SW480 (cell line): ENCODE measurements at places on chromosomes 6 and 20.

- no peak for DNase-seq
Measured at GRCh38 chr6:113587078-113587699, 270.0 kb upstream of the MARCKS start.

GRCh38 chr20:53128004-53128403, 155.8 kb downstream of the TSHZ2 start:
- DNase-seq = no peak

- DNase-seq = no peak
Measured at GRCh38 chr6:143817621-143818020, 25.5 kb upstream of the LTV1 start.

GRCh38 chr6:63816982-63817436, 181.4 kb downstream of the PHF3 start:
- DNase-seq = peak; percentile 7

DNA sequence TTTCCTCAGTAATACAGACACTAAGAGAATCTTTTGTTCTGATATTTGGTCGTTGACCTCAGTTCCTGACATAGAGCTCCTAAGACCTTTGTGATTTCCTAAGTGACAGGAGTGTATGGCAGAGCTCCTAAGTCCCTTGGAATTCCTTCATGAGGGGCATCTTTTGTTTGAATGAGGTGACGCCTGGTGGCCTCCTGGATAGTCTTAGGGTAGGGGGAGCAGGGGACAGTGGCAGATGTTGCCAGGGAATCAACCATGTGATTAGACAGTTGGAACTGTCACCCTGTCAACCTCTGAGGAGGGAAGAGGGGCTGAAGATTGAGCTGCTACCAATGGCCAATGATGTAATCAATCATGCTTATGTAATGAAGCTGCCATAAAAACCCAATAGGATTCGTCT, 67.0 kb downstream of the DST start:
- no peak for DNase-seq

- DNase-seq = peak; percentile 59
Measured at GRCh38 chr20:36744764-36745191, 1.1 kb downstream of the NDRG3 start.

- DNase-seq = no peak
Measured at GRCh38 chr6:88388589-88388988, 222.4 kb upstream of the CNR1 start.

DNA sequence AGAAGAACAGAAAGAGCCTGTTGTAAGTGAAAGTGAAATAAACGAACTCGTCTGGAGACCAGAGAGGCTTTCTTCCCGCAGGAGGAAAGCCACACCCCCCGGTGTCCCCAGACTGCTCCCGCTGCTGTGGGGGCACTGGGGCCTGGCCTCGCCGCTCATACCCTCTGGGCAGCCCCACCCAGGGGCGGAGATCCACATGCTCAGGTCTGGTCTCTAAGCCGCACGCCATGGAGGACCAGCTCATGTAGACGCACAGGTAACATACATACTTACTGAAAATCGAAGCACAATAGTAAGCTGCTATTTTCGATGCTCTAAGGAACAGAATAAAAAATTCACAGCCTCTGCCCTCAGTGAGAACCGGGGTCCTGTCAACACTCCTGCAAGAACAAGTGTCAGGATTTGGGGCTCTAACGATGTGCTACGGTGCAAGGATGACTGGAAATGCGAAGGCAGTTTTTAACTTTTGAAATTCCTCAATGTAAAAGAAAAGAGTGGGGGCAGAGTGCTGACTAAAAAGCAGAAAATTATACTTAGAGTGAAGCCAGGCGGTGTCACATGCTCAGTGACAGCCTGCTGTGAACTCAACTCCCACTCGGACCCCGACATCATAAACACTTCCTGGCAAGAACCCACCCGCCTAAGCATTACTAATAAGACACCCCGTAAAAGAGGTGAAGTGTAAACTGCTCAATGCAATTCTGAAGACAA, 110.5 kb downstream of the IRF4 start:
- no peak for DNase-seq

DNA sequence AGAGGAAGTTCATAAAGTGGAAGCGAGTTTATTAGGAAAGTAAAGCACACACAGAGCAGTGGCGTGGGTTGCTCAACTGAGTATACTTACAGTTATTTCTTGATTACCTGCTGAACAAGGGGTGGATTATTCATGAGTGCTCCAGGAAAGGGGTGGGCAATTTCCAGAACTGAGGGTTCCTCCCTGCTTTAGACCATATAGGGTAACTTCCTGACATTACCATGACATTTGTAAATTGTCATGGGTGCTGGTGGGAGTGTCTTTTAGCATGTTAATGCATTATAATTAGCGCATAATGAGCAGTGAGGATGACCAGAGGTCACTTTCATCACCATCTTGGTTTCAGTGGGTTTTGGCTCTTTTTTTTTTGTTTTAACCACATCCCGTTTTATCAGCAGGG, 29.8 kb downstream of the PDYN start:
- no peak for DNase-seq

GRCh38 chr6:133741375-133741861, 147.5 kb upstream of the TCF21 start:
- DNase-seq = peak; percentile 50

DNA sequence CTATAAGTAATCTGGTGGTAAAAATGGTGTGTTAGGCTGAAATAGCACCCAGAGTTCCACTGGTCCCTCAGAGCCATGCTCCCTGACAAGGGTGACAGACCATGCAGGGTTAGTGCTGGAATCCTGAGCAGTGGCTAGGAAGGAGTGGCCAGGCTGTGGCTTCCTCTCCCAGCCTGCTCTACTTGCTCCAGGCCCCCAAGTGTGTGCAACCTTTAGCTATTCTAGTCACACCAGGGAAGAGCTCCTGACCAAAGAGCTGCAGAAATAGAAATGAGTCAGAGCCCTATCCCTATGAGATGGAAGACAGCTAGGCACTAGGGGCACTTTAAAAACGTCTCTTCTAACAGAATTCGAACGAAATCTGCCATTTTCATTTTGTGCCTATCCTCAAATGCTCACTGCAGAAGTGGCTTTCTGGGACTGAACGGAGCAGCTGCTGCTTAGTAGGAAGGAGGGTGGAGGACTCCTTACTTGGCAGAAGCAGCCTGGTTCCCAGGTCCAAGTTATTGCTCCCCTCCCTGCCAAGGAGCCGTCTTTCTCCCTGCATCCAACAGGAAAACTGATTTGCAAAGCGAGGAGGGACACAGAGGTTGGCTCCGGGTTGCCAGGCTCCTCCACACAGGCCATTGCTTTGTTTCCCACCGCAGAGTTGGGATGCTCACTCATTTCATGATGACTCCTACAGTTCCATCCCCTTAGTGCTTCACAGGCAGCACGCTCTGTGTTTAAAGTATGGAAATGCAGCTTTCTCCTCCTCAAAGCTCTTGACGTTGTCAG, 754.5 kb downstream of the C6orf118 start:
- no peak for DNase-seq

DNA sequence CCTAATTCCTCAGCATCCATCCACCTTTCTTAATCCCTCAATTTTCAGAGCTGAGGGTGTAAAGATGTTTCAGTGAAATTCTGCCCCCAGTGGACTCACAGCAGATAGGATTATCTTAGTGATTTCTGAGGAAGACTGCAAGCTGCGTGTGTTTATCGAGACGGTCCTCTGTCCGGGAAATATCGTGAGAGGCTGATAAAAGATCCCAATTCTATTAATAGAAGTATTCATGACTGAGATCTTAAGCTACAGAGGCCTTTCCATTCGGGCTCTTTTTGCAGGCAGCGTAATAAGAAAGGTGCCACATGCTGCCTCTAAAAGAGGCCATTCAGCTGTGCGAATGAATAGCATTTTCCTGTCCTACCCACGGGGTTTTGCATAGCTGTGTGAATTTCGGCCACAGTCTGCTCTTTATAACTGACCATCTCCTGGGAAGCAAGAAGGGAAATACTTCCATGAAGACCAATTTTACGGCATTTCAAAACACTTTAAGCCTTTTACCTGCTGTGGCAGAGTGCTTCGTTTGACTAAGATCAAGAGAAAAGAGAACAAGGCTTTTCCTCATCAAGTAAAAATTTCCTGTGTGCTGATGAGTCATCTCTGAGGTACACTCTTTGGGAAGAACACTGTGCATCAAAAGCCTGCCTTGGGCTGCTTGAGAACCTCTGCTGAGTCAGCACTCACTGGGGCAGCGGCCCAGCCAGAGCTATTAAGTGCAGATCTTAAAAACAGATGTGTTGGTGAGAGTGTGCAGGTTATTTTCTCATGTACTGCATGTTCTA, 208.8 kb downstream of the ARHGAP18 start:
- DNase-seq = peak; percentile 82

- no peak for DNase-seq
Measured at GRCh38 chr20:59184880-59185447, 21.3 kb downstream of the ZNF831 start.

DNA sequence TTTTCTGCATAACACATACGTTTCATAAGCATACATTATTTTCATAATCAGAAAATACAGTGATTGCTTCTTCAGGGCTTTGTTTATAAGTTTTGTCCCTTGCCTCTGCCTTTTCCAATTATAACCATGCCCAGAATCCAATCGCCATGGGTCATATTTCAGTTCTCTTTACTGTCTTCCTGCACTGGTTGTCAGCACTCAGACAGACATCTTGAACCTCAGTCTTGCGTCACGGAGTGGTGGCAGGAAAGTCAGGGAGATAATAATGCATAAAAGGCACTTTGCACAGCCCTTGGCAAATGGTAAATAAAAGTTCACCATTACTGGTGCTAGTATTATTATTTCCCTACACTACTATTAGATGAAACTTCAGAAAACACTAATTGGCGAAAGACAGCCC, 7.2 kb downstream of the KIF16B start:
- DNase-seq = no peak

GRCh38 chr6:157987788-157988699, 6.4 kb downstream of the SYNJ2 start:
- no peak for DNase-seq

DNA sequence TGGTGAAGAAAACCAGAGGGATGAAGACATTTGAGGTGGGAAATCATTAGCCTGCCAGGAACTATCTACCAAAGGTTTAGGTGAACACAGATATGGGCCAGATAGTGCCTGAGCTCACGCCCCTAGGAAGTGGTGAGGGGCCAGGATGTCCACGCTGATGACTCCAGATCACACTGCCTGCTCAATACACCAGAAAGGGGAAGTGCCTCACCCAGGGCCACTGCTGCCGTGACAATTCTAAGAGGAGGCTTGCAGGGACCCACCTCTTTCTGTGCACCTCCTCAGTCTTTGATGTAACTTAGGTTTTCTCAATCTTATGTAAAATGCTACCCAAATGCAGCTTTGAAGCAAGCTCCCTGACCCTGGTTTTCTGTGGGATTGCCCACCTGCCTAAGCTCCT, 5.4 kb upstream of the RAB44 start:
- no peak for DNase-seq

DNA sequence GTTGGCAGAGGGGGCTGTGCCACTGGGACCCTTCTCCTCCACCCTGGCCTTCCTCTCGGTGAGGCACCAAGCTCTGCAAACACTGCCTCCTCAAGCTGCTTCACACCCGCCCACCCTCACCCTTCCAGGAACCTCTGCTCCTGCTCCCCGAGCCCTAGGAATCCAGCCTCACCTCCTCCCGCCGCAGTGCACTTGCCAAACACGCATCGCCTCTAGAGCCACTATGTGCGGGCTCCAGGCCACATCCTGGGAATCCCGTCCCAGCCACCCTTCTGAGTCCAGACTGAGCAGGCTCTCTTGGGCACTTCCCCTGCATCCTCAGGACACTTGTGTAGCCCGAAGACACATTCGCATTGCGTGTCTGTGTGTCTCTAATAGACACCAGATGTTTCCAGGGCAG, 18.5 kb downstream of the PSMG4 start:
- no peak for DNase-seq

GRCh38 chr20:61640131-61640870, 388.2 kb downstream of the CDH4 start:
- DNase-seq = peak; percentile 26

- DNase-seq = no peak
Measured at GRCh38 chr6:16243055-16243454, 4.7 kb downstream of the GMPR start.

- no peak for DNase-seq
Measured at GRCh38 chr20:62819494-62820174, 2.8 kb downstream of the COL9A3 start.

DNA sequence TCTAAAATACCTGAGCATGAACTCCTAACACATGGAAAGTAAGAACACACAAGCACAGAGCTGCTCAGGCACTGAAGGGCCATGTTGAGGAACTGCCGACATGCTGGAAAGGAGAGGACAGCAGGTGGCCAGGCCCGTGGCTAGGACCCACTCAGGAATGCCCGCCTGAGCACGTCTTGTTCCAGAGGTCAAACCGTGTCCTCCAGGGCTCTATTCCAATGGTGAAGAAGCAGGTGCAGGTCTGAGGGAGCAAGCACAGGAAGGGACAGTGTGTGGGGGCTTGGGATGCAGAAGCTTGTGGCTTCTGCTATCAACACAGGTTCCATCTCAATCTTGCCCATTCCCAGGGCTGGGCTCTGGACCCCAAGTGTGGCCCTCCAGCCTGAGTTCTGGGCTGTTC, 20.7 kb downstream of the CST9L start:
- no peak for DNase-seq

- no peak for DNase-seq
Measured at GRCh38 chr20:46559685-46560440, 9.4 kb upstream of the OCSTAMP start.

DNA sequence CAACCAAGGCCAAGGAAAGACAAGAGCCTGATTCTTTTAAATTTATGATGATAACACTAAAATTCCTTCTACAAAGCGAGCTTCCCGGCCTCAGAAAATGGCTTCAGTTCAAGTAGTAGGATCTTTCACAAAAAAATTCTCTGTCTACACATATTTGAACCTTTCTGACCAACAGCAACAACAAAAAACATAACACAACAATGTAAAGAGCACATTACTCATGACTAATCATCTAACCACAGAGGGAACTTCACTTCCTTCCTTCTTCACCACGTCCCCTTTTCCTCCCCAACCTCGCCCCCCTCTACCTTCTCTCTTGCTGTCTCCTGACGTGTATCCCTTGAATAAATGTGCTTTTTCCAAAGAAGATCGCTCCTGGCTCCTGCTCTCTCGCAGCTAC, 228.2 kb downstream of the MYLK4 start:
- no peak for DNase-seq

DNA sequence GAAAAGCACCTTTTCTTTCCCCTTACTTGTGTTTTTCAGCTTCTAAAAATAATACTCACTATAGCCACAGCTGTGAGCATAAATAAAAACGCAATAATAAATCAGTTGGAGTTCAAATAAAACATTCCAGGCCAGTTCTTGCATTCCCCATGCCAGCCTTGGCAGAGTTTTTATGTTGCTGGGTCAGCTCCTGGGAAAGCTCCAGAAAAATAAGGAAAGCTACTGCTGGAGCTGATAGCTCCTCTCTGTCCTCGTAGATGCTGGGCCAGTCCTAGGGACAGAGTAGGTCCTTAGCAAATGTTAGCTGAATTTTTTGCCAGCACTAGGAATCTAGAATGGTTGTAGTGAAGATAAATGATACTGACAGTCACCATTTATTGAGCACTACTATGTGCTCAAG, 389.0 kb upstream of the SYNCRIP start:
- DNase-seq = no peak

GRCh38 chr20:15976047-15976736, 597.1 kb downstream of the KIF16B start:
- DNase-seq = no peak

- DNase-seq = peak; percentile 10
Measured at GRCh38 chr6:41504466-41505121, 41.6 kb upstream of the FOXP4 start.
